ENCODE measurements at places on chromosomes 6 and 20.

DNA sequence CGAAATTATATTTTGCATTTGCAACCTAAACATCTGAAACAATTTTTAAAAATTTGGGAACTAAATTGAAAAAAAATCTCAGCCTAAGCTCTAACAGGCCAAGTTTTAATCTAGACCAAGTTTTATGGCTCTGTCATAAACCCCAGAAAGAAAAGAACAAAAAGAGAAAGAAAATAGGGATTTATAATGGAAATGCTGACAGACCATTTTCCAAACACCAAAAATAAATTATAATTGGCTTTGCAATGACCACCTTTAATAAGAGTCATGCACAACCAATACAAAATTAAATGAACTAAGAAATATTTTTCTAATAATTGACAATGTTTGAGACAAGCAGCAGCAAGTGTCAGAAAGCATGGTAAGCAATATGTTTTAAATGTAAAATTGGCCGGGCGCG, 72.6 kb downstream of the WDR27 start:
- no peak for DNase-seq

- DNase-seq, result no peak
Measured at GRCh38 chr6:114040871-114041270, 69.9 kb upstream of the HDAC2 start.

DNA sequence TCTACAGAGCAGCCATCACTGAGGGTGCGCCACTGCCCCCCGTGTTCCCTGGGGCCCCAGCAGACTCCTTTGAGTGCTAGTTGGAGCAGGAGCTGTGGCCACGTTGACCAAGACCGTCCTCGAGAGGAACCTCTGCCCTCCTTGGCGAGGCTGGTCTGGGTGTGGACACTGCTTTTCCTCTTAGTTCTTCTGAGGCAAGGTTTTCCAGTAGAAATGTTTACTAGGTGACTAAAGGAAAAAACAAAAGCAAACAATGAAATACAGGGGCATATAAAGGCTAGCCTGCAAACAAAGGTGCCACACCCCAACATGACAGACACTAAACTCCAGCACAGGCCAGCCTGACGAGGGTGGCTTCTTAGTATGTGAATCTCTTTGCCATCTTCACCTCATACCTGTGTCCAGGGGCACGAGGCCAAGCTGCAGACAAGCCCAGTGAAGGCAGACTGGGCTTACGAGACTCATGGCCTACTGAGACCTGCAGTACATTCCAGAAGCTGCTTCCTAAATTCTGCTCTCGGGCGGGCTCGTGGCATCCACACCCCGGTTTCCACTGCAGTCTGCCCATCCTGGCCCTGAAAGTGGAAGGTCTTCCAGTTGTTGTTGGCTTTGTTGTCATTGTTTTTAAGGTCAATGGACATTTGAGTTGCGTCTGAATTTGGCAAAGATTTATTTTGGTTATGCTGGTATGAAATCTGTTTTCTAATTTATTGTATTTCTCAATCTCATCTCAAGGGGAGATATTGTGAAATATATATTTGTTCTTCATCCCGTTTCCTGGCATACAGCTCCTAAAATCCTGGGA, 39.2 kb downstream of the FAM50B start:
- DNase-seq, result peak; percentile 88

- no peak for DNase-seq
Measured at GRCh38 chr6:146191612-146192011, 162.8 kb downstream of the GRM1 start.

DNA sequence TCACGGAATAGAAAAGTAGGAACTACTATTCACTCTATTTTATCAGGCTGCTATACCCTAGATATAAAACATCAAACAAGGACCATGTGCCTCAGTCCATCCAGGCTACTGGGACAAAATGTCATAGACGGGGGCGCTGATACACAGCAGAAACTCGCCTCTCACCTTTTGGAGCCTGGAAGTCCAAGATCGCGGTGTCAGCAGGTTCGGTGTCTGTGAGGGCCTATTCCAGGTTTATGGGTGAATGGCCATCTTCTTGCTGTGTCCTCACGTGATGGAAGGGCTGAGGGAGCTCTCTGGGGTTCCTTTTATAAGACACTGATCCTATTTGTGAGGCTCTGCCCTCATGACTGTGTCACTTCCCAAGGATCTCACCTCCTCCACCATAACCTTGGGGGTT, 89.5 kb downstream of the DLL1 start:
- no peak for DNase-seq

DNA sequence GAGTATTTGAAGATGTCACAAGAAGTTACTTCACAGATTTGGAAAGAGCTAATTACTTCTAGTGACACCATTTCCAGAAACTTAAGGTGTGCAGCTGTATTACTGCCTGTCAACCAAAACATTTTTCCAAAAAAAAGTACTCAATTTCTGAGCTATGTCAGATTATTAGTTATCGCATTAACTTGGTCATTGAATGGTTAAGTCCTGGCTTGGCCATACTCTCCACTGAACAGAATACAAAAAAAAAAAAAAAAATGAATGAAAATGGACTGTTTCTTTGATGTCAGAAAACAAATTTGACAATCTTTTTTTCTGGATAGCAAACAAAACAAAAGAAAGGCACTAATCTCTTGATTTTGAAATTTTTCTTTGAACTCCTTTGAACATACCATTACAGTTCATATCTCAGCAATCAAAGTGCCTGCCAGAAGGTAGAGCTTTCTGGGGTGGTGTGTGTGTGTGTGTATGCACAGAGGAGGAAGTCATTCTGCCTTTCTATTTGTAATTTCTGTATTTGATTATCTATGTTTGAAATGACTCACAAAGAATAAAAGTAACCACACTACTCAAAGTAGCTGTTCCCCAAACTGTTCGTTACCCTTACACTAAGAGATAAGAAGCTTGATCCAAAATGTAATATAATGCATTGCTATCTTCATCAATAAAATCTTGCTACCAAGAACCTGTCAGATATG, 210.8 kb upstream of the FUT9 start:
- DNase-seq, result no peak
